ENCODE measurements at places on chromosomes 3 and 15.

- H3K27ac ChIP-seq: no peak overlapping the region
- H3K36me3 ChIP-seq: no peaks in the 10 kb centered on the region
- no peak for DNase-seq
- peaks cover 58% of the 10 kb centered on the region for H3K4me1 ChIP-seq
- no peak overlapping the region for H3K4me3 ChIP-seq
- no peaks in the 10 kb centered on the region for H3K27me3 ChIP-seq
Observed at GRCh38 chr3:189947948-189948723, 172.6 kb downstream of the P3H2 start.

DNA sequence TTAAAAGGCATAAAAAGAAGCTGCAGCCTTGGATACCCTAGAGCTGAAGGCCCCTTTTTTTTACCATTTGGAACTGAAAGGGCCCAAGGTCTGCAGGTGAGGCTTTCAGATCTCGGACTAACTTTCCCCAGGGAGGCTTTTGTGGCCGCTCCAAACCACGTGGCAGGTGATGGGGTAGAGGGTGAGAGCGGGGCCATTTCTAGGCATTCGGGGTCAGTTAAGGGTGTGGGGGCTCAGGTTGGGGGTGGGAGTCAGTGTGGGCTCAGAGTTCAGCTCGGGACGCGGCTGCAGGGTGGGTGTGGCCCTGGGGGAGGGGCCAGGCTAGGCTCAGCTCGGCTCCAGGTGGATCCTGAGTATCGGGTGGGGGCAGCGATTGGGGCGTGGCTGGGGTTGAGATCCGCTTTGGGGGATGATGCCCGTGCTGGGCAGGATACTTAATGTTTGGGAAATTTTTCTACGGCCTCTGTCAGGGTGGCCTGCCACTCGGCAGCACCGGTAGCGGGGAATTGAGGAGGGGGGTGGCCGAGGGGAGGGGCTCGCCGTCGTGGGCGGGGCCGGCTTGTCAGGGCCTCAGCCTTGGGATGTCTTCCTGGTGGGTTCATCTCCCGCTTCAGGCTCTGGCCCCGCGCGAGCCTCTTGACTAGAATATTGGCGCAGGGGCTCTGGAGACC lies 2.5 kb downstream of the KLF13 start:
- no peak for DNase-seq
- H3K36me3 ChIP-seq: peaks cover 6% of the 10 kb centered on the region
- no peaks in the 10 kb centered on the region for H3K27me3 ChIP-seq
- peak overlapping the region; percentile 70 for H3K4me3 ChIP-seq

DNA sequence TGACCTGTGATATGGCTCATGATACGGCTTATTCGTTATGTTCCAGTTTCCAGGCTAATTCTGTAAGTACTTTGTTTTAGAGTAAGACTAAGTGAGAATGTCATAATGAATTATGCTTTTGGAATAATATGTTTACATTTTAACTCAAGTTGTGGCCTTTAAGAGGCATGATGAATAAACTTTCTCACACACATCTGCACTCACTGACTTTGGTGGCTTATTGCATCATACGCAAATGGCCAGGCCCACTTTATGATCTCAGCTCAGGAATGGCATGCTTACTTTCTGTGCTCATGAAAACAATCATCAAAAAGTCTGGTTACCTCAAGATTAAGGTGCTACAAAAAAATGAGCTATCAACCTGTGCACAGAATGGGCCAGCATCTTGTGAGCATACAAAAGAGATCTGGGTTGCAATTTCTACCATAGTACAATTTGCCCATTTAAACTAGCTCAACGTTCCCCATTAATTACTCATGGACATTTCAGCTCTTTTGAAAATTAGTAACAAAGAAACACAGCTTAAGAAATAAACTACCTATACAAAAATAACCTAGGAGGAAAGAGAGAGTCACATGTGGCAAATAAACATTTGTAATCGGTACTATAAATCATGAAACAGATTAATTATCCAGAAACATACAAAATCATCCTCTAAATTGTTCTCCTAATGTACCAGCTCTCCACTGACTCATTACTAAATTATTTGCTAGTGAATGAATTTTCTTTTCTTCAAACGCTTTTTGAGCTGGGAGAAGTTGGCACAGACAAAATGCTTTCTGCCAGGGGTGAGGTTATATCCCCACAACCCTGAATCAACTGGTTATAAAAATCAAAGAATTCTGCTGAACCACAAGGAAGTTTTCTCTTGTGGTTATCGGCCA lies 439.0 kb upstream of the ADAMTS9 start:
- no peak for DNase-seq
- no peaks in the 10 kb centered on the region for H3K4me1 ChIP-seq
- H3K36me3 ChIP-seq: no peaks in the 10 kb centered on the region
- no peak overlapping the region for H3K4me3 ChIP-seq
- no peaks in the 10 kb centered on the region for H3K27me3 ChIP-seq
- H3K27ac ChIP-seq: no peak overlapping the region

- no peaks in the 10 kb centered on the region for H3K27me3 ChIP-seq
- no peaks in the 10 kb centered on the region for H3K36me3 ChIP-seq
- H3K4me3 ChIP-seq: no peak overlapping the region
- H3K27ac ChIP-seq: peak overlapping the region; percentile 38
- no peaks in the 10 kb centered on the region for H3K4me1 ChIP-seq
Observed at GRCh38 chr3:61821823-61822251, 260.5 kb downstream of the PTPRG start.

- no peaks in the 10 kb centered on the region for H3K27me3 ChIP-seq
- no peak overlapping the region for H3K27ac ChIP-seq
- no peaks in the 10 kb centered on the region for H3K4me1 ChIP-seq
- H3K4me3 ChIP-seq: no peak overlapping the region
- DNase-seq: no peak
- no peaks in the 10 kb centered on the region for H3K36me3 ChIP-seq
Observed at GRCh38 chr3:153111016-153111415, 51.0 kb upstream of the RAP2B start.

- H3K4me3 ChIP-seq: no peak overlapping the region
- no peak for DNase-seq
- peaks cover 25% of the 10 kb centered on the region for H3K4me1 ChIP-seq
- H3K27me3 ChIP-seq: no peaks in the 10 kb centered on the region
Observed at GRCh38 chr15:67024998-67025368, 40.4 kb upstream of the SMAD3 start.

GRCh38 chr15:43215961-43216360 lies 4.9 kb downstream of the EPB42 start:
- H3K27ac ChIP-seq: no peak overlapping the region
- H3K4me1 ChIP-seq: peaks cover 14% of the 10 kb centered on the region
- H3K27me3 ChIP-seq: peaks cover 25% of the 10 kb centered on the region

Data from esophagus squamous epithelium (tissue), 5 donors.